ENCODE measurements at places on chromosomes 1 and 21.

- no peak for DNase-seq
These were observed 16.9 kb upstream of the IGFN1 start for GRCh38 chr1:201173736-201174135.

GRCh38 chr1:100868364-100868995 is 26.2 kb downstream of the EXTL2 start:
- DNase-seq: no peak

DNA sequence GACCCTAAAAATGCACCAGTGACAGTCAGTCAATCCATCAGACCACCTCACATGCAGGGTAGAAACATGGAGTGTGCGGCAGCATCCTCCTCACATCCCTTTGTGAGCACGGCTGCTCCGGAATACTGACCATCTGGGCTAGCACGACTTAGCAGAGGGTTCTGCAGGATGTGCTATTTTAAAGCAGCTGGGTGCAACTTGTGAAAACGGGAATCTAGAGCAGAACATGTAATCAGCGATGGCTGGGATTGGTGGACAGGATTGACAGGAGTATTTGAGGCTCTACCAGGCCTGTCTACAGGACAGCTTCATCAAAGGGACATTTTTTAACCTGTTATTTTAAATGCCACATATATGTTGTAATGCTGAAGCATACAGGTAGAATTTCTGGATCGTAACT is 16.8 kb upstream of the PLEKHM2 start:
- no peak for DNase-seq

- DNase-seq: no peak
These were observed 155.4 kb downstream of the CLEC20A start for GRCh38 chr1:178341261-178341956.

- no peak for DNase-seq
These were observed 3.2 kb upstream of the CCNL2 start for GRCh38 chr1:1402072-1402900.

- DNase-seq: peak; percentile 35
These were observed 172.7 kb downstream of the TGFBR3 start for GRCh38 chr1:91712981-91713841.

DNA sequence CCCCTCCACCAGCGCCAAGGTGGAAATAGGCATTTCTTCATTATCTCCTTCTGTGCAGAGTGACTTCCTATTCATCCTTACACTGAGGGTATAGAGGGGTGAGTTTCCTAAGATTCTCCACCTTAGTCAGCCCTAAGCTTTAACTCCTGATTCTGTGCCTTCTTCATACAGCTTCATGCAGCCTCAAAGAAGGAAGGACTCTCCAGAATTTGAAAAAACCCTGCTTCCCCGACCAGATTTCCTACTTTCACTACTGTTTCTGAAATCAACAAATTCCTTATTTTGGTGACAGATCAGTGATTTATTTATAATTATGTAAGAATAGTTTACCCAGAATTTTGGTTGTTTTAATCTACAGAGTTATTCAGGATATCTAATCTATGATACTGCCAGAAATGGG is 28.6 kb downstream of the GFI1 start:
- DNase-seq: no peak

DNA sequence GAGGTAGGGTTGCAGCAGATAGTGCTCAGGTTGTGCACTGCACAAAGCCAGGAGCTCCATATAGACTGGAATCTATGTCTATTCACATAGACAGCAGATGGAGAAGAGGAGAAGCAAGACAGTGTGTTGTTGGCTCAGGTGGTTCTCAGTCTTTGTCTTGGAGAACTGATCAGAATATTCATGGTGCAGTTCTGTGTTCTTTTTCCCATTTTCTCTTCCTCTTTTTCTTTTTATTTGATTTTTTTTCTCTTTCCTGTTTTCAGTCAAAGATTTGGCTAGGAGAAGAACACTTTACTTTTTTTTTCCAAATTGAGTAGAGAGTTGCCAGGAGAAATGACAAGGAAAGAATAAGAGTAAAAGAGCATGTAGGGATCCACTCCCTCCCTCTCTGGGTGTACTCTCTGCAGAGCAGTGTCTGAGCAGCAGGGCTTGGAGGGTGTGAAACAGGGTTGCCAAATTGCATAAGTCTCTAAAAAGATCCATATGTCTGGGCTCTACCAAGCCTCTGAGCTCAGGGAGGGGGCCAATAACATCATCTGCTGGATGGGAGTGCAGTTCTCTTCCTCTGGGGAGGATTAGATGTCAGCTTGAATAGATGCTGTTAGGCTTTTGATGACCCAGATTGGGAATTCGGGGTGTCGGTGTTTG is 8.7 kb upstream of the CD34 start:
- DNase-seq: no peak

DNA sequence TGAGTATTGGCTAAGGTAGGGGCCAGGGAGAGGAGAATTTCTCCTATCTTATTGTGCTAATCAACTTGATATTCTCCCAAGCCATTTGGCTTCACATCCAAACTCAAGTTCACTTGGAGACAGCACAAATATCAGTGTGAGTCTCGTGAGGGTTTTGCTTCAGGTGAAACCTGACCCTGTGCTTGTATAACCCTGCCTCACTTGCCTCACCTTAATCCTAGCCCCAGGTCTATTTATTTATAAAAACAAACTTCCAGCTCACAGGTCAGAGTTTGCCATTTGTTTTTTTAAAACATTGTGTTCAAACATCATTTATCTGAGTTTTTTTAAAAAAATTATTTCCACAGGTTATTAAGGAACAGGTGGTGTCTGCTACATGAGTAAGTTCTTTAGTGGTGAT is 19.9 kb downstream of the HAO2 start:
- no peak for DNase-seq

DNA sequence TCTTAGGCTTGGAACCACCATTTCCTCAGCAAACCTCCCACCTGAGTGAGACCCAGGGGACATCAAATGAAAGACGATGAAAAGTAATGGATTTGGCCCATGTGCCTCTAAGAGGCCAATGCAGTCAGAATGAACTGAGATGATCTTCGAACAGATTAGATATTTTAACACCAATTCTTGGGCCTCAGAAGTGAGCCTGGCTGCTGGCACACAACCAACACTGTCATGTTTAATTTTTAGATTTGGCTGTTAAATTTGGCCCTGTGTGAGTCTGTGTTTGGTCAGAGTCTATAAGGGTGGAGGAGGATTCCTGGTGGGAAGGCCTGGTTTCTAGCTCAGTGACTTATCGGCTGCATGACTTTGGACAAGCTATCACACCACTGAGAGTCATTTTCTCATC is 45.4 kb downstream of the ELAPOR1 start:
- DNase-seq: no peak

GRCh38 chr1:54885807-54886723 is 930 bp downstream of the DHCR24 start:
- no peak for DNase-seq

DNA sequence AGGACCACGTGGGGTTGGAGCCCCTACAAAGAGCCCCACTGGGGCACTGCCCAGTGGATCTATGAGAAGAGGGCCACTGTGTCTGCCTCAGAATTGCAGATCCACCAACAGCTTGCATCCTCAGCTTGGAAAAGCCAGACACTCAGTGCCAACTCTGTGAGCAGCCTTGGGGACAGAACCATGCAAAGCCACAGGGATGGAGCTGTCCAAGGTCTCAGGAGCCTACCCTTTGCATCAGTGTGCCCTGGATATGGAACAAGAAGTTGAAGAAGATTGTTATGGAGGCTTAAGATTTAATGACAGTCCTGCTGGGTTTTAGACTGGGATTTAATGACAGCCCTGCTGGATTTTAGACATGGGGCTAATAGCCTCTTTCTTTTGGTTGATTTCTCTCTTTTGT is 1670.9 kb downstream of the PLA2G4A start:
- DNase-seq: no peak

DNA sequence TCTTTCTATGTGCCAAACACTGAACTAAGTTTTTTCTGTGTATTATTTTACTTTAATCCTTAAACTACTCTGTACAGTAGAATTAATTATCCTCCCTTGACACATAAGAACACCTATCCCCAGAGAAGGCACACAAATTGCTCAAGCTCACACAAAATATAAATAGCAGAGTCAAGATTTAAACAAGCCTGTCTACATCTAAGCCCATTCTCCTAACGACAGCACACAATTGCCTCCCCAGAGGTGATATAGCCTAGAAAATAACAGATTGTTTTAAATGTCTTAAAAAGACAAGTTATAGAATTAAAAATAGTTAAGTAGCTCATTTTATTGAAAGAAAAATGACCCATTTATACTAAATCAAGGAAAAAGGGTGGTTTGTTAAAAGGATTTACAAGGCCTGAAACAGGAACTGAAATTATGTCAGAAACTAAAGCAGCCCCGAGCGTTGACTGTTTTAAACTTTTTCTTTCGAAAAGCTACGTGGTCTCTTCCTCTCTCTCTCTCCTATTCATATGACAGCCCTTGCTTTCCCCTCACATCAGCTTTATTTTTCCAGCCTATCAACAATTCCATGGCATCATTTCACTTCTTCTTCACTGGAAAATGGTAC is 30.5 kb downstream of the TNFSF18 start:
- DNase-seq: no peak

GRCh38 chr1:97210307-97210706 is 488.7 kb downstream of the PTBP2 start:
- DNase-seq: no peak

- no peak for DNase-seq
These were observed 13.5 kb downstream of the MRPS6 start for GRCh38 chr21:34086887-34087306.

GRCh38 chr21:28089599-28090441 is 902.9 kb downstream of the LTN1 start:
- DNase-seq: no peak

- DNase-seq: no peak
These were observed 4.4 kb downstream of the MIER1 start for GRCh38 chr1:66929146-66929688.

- DNase-seq: no peak
These were observed 16.1 kb downstream of the HUNK start for GRCh38 chr21:31888936-31889371.

GRCh38 chr1:38344716-38345115 is 298.1 kb upstream of the POU3F1 start:
- no peak for DNase-seq

- DNase-seq: no peak
These were observed 27.8 kb upstream of the STUM start for GRCh38 chr1:226520640-226521355.

DNA sequence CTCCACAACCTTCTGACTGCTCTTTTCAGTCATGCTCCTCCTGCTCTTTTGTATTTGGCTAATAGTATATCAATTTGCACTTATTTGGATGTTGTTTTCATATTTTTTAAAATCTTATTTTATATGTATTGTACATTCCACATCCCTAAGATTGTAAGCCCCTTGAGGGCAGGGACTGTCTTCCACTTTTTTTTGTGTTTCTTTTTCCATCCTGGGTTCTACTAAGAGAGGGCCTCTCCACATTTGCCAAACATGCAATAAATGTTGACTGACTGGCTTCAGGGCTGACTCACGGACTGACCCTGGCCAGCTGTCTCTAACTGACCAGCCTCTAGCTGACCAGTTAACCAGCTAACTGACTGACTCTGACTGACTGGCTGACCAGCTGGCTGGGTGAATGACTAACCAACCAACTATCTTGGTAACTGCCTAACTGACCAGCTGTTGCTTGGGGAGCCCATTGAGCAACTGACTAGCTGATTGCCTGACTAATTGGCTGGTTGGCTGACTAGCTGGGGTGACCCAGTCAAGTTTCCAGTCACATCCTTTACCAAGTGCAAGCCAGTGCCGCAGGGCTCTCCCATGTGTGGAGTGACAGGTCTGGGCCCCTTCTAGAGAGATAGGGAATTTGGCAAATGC is 16.1 kb downstream of the CSF1 start:
- DNase-seq: no peak

- no peak for DNase-seq
These were observed 32.9 kb downstream of the FCRL5 start for GRCh38 chr1:157519451-157519850.

DNA sequence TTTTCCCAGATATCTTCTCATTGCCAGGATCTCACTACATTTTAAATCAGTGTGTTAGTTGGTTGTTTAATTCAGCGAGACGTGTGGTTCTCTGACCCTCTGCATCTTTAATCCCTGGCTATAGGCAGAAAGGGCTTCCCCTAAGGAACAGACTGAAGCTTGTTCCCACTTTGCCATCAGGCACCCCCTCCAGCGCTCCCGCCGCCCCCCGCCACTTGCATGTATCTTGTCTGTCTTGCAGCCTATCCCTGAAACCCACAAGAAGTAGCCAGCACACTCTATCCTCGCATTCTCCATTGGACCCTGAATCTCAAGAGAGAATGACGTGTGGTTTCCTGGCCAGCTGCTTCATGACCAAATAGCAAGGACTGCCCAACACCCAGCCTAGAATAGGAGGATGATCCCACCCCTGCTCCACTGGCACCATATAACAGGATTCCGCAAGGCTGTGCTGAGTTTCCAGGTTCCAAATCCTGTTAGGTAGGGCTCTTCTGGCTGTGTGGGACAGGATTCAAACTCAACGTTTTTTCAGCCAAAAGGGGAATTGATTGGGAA is 7.8 kb downstream of the CLDN19 start:
- DNase-seq: no peak

- DNase-seq: no peak
These were observed 25.7 kb downstream of the MIA3 start for GRCh38 chr1:222643606-222643937.

- no peak for DNase-seq
These were observed 6.1 kb downstream of the ADAMTS4 start for GRCh38 chr1:161192476-161193465.

GRCh38 chr1:218557731-218558130 is 212.6 kb downstream of the TGFB2 start:
- DNase-seq: no peak

DNA sequence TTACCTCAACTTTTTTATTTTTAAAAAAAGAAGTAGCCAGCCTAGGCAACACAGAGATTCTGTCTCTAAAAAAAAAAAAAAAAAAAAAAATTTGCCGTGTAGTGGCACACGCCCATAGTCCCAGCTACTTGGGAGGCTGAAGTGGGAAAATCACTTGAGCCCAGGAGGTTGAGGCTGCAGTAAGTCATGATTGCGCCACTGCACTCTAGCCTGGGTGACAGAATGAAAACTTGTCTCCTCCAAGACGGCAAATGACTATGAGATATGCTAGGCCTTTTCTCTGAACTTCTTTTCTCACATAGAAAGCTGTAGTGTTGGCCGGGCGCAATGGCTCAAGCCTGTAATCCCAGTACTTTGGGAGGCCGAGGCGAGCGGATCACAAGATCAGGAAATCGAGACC is 24.7 kb upstream of the PTCH2 start:
- DNase-seq: no peak

GRCh38 chr1:68278221-68278620 is 45.9 kb upstream of the WLS start:
- no peak for DNase-seq

DNA sequence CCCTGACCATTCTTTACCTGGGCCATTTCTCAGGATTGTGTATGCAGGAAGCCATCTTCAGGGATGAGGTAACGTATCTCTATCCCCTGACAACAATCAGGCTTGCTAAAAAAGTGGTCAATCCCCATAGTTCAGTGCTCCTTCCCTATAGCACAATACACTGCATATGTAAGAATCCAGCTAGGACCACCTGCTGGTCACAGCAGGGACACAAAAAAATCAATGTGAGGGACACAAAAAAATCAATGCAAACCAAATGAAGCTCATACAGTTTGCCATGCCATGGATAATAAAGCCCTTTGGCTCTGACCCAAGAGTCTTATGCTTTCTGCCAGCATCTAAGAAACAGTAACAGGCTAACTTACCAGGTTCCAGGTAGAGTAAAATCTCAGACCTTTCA is 16.3 kb downstream of the ACBD6 start:
- DNase-seq: no peak

Measured in stimulated activated CD8-positive, alpha-beta memory T cell treated with anti-CD3 and anti-CD28 coated beads, Interleukin-12 subunit alpha, Interleukin-12 subunit beta, amount 100 ng/mL, for 4 hours (primary cell).